ENCODE measurements at places on chromosomes 4 and X.

GRCh38 chr4:157889788-157890187 is 283.0 kb downstream of the GASK1B start:
- DNase-seq: no peak

- no peak for DNase-seq
These were observed 79.8 kb upstream of the STOX2 start for GRCh38 chr4:183825346-183825745.

DNA sequence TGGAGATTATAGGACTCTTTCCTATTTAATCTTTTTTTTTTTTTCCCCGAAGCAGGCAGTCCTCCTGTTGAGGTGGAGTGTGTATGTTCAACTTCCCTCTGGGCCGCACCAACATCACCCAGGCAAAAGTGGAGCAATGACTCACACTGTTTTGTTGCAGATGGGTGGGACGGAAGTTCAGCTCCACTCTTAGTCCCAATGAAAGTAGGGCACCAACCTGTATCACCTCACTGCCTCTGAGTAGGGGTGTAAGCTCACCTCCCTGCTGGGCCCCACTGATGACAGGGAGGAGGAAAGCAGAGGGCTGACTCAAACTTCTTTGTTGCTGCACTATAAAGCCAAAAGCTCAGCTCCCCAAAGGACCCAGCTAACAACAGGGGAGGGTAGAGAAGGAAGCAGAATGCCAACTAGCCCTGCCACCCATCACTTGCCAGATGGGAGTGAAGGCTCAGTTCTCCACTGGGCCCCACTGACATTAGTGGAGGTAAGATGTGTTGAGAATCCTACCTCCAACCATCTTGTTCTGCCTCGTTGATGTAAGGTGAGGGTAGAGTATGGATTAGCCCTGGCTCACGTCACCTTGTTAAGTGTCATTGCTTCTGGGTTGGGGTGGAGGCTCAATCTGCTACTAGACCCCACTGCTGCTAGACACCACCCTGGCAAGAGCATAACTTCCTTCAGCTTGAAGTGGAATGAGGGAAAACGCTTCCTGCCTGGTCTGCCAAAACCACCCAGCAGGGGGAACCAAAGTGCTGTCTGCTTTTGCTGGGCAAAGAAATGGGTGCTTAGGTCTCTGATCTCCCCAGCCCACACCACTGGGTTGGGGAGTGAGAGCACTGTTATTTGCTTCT is 14.1 kb downstream of the RPS6KA3 start:
- DNase-seq: no peak

- no peak for DNase-seq
These were observed 21.6 kb downstream of the SCD5 start for GRCh38 chr4:82776925-82777542.

DNA sequence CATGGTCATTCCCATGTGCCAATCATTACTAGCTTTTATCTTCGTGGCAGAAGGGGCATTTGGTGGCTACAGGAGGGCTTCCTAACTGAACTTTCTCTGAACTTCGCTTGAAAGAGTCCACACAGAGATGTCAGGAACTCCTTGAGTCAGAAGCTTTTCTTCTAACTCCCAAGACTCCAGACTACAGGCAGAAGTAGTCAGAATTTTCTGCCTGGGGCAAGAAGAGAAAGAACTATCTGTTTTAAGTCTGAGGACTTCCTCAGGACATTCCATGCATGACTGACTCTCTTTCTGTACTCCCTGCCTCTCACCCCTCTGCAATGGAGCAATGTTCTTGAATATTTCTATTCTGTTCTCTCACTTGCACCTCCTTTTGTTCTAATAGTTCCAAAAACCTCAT is 170.5 kb upstream of the TBC1D9 start:
- DNase-seq: no peak
